ENCODE measurements at places on chromosomes 2 and 18. TPM values are rescaled to one million over a fixed set of nuclear protein-coding genes. Genes with fewer than 3 reads are reported as not detected.

The MEP1B gene
- not detected for total RNA-seq

The ANO7 gene
- total RNA-seq: 0.15 TPM

The C2orf66 gene
- not detected for total RNA-seq

The OSR1 gene
- total RNA-seq: not detected

The TUBA4B gene
- not detected for total RNA-seq

The HAAO gene
- not detected for total RNA-seq
